ENCODE measurements at places on chromosomes 3 and 15.

- DNase-seq, result no peak
Measured at GRCh38 chr3:51646091-51646490, 25.0 kb upstream of the TEX264 start.

- DNase-seq, result no peak
Measured at GRCh38 chr3:140265302-140265701, 330.3 kb downstream of the CLSTN2 start.

DNA sequence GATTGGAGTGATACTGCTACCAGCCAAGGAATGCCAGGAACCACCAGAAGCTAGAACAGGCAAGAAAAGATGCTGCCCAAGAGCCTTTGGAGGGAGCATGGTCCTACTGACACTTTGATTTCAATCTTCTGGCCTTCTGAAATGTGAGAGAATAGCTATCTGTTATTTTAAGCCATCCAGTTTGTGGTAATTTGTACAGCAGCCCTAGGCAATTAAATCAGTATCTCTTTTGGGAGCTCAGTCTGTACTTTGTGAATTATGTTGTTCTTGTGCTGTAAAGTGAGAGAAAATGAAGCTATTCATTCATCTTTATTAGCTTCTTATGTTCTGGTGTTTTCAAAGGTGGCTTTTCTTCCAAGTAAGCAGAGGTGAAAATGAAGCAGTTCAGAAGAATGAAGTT, 381.3 kb downstream of the PDCD6IP start:
- no peak for DNase-seq

- DNase-seq, result no peak
Measured at GRCh38 chr3:136893848-136894443, 31.9 kb downstream of the NCK1 start.

DNA sequence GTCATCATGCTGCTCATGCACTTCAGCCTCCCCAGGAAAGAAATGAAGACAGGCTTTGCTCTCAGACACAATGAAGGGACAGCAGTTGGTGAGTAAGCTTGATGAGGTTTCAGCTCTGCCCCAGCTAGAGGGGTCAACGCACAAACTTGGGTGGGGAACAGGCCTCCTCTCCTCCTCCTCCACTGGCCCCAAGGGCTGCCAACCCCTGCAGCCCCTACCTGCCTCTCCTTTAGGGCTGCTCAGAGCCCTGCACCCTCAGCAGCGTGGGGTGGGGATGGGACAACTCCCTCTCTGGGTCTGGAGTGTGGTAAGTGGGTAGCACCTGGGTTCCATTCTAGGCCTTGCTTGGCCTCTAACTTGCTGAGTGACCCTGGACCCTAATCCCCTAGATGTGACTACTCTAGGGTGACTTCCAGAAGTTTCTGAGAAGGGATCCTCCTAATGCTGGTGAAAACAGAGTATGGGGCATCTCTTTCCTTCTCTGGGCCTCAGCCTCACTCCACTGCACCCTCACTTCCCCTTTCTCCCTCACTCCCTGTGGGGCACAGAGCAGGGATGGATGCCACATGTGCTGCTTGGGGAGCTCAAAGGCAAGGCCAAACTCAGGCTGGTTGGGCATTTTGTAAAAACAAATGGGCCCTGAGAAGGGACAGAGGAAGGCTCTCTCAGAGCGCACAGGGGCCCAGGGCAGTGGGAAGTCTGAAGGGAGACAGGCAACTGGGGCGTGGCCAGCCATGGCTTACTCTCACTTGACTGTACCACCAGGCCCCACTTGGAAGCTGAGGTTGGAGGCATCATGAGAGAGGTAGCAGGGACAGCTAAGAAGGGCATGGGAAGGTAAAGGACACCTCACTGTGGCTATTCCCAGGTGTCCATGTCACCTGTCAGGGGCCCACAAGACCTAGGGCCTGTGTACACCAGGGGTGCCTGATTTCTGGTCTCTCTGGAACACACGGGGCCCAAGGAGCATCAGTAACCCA, 64.0 kb downstream of the SYNM start:
- no peak for DNase-seq

GRCh38 chr15:40960925-40961324, 7.7 kb downstream of the CHAC1 start:
- DNase-seq, result no peak

DNA sequence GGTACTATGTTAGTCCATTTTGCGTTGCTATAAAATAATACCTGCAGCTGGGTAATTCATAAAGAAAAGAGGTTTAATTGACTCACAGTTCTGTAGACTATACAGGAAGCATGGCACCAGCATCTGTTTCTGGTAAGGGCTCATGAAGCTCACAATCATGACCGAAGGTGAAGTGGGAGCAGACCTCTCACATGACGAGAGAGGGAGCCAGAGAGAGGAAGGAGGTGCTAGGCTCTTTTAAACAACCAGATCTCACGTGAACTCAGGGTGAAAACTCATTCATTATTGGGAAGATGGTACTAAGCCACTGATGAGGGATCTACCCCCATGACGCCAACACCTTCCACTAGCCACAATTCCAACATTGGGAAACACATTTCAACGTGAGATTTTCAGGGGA, 301.7 kb upstream of the MDFIC2 start:
- DNase-seq, result no peak

- no peak for DNase-seq
Measured at GRCh38 chr3:66361356-66361755, 139.5 kb downstream of the LRIG1 start.

GRCh38 chr3:165636684-165637015, 200.6 kb downstream of the BCHE start:
- DNase-seq, result no peak

DNA sequence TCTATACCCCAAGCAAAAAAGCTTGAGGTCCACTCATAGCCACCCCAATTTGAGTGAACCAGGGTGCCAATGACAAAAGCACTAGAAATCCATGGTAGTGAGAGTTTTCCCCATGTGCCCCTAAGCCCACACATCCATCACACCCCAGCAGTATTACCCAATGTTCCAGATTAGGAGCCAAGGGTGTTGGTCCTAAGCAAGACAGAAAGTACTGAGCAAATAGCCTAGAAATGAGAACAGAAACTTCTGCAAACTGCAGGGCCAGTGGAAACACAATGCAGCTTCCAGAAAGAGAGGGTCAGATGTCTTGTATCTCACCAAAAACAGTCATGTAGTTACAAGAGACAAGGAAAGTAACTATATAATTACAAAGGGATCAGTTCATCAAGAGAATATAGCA, 10.9 kb upstream of the OXTR start:
- DNase-seq, result no peak

- DNase-seq, result no peak
Measured at GRCh38 chr3:120245386-120245785, 39.6 kb downstream of the GPR156 start.

DNA sequence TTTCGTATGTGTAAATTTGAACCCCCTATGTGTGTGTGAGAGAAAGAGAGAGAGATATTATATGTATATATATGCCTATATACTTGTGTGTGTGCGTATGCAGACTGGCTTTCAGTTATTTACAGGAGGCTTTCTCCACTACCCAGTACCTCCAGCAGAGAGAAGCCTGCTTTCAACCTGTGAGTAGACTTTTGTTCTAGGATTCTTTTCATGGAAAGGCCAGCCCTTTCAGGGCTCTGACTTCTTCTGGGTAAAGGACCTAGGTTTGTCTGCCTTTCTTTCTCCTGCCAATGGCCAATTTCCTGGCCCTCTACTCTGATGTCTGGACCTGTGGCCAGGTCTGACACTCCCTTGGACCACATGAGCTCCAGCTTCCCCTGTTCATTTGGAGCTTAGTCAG, 23.8 kb downstream of the LRRC28 start:
- no peak for DNase-seq

All from activated CD4-positive, alpha-beta T cell treated with anti-CD3 and anti-CD28 coated beads for 4 hours (primary cell).